IPS DF 19.7 (cell line): ENCODE measurements at places on chromosomes 1 and 21.

DNA sequence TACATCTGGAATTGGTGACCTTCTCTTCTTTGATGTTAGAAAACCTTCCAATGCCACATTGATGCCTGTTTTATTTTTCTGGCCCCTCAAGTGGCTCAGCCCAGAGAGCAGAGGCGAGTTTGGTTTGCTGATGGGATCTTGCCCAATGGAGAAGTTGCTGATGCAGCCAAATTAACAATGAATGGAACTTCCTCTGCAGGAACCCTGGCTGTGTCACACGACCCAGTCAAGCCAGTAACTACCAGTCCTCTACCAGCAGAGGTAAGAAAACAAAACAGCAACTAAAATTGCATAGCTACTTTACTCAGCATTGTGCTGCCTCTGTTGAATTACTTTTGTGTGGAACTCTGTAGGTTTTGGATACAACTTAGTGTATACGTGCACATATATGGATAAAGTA is 97.6 kb downstream of the CC2D1B start:
- DNase-seq: peak; percentile 42

- peak; percentile 3 for DNase-seq
These were observed 197.5 kb upstream of the JUN start for GRCh38 chr1:58981392-58981791.

DNA sequence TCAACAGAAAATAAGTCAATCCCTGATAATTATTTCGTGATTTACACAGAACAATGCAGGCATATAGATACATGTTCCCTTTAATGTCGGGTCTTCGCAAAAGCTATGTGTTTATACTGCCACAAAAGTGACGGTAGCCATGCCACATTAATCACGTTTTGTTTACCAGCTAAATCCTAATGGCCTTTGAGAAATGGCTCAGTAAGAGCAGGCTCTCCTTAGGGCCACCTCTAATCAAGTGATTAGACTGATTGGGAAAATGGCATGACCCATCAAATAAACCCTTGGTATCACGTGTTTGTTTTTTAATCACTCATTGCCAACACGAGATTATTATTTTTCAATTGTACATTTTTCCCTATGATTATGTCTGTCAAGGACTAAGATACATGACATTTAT is 102.0 kb upstream of the USP25 start:
- DNase-seq: no peak

GRCh38 chr1:200243042-200243437 is 166.8 kb downstream of the ZNF281 start:
- DNase-seq: no peak

DNA sequence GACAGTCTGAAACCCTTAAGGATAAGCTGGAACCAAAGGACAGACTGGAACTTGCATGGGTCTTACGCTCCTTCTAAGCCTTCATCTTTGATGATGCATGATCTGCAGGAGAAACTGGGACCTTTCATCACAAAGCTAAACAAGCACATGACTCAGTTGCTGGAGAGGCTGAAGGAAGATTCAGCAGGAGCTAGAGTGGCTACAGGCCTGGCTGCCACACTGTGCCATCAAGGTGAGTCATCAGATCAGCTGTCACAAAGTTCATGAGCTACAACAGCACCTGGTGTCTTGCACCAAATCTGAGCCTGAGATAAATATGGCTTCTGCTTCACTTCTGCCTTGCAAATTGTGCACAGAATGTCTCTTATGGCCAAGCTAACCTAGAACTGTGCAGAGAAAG is 95.5 kb upstream of the MARK1 start:
- no peak for DNase-seq

DNA sequence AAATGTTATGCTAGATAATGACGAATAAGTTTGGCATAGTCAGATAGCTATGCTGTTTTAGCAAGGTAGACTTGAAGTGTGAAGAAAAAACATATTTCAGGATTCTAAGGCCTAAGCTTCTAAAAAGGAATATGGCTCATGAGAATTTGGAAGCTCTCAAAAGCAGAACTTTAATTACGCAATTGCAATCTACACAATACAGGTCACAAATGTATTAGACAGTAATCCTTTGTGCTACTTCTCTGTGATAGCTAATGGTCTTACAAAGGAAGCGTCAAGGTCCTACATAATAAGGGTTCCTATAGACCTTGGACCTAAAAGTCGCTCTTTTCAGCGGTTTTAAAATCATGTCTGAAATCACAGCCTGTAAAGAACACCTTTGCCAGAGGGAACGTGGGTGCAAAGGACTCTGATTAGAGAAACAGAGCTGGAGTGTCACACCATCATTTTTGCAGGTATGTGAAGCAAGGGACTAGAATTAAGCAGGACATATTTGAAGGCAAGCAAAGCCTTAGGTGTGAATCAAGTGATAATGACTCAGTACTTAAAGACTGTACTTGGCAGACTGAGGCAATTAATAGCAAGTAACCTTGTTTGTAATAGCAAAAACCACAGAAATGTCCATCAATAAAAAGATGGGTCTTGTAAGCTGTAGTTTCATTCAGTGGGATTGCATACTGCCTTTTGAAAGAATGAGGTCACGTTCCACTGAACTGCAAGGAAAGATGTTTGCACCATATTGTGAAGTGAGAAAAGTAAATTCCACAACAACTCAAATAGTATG is 420.2 kb downstream of the KCTD3 start:
- no peak for DNase-seq

DNA sequence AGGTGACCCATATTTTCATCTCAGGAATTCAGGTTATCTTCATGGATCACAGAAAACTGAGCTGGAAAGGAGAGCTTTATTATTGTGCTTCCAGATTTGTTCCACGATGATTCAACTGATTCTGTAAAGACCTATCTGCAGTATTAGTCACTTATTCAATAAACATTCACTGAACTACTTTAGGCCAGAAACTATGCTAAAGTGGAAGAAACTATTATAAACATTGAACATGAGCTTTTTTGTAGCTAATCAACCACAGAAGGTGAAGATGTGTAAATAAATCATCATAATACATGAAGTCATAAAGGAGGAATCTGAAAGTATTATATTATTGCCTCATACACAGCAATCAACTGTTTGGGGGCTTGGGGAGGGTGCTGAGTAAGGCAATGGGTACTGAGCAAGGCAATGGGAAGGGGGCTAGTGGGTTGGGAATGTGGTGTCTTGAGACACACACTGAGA is 30.6 kb upstream of the EXO1 start:
- no peak for DNase-seq

DNA sequence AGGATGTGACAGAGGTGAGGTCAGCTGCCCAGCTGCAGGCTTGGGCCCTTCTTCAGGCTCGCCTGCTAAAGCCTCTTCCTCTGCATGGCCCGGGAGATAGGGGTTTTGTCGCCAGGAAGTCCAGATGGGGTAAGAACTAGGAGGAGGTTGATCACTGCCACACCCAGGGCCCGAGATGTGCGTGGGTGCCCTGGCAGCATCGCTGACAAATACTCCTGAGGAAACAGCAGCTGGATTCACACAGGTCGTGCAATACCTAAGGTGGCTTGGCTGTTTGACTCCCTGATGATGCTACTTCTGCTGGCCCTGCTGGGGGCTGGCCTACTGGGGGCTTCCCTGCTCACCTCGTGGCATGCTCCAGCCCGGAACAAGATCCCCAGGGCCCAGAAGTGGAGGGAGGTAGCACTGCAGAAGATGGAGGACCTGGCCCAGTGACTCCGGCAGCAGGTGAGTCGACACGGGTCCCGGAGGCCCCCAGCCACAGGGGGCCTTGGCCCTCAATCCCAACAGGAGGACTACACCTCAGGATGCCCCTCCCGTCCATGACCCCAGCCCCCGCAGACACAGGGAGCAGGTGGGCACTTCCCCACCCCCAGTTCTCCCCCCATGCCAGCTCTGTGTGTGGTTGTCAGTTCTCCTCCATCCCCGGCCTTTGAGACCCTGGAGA is 29.6 kb downstream of the FAAH start:
- DNase-seq: no peak

- no peak for DNase-seq
These were observed 42.1 kb upstream of the SRP9 start for GRCh38 chr1:225735252-225736149.

DNA sequence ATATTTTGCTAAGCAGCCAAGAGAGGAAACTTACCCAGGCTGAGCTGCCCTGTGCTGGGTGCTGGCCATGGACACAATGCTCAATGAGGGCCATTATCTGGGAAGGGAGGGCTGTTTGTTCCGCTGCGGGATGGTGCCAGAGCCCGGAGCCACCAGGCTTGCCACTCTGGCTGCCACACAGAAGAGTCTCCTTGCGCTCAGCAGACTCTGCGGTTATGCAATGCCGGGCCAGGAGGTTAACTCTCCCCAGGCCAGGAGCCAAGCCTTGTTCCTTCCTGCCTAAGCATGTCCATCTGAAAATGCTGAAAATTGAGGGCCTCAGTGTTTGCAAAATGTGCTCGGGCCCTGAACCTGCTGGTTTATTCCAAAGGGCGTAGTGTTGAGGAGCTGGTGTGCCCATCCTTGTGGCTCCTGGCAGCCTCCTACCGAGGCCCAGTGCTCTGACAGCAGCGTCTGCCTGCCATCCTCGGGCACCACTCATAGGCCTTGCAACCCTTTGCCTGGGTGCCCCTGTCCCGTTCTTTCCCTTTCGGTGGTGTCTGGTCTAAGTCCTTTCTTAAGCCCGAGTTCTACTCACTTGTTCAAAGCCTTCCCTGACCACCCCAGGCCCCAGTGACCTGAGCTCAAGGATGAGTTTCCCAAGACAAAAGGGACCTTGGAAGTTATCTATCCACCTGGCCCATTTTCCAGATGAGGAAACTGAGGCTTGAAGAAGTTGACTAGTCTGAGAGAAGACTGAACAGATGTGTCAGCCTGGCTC is 133.8 kb upstream of the EDN2 start:
- DNase-seq: no peak

GRCh38 chr21:33244779-33245105 is 15.0 kb downstream of the IFNAR2 start:
- no peak for DNase-seq

DNA sequence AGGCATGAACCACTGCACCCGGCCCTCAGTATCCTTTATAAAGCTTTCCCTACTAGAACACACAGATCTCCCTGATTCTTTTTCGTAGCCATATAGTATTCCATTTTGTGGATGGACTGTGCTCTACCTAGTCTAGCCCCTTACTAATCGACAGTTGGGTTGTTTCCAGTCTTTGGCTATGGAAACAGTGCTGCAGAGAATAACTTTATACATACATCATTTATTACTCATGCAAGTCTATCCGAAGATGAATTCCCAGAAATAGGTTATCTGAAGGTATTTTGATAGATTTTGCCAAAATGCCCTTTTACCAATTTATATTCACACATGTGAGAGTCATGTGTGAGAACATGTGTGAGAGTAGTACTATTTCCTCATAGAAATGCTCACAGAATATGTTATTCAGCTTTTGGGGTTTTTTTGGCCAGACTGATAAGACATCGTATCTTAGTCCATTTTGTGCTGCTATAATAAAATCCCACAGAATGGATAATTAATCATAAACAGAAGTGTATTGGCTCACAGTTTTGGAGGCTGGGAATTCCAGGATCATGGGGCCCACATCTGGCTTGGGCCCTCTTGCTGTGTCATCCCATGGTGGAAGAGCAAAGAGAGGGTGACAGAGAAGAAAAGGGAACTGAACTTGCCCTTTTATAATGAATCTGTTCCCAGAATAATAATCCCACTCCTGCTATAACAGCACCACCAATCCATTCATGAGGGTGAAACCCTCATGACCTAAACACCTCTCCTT is 17.3 kb upstream of the FGR start:
- DNase-seq: no peak
